ENCODE measurements at places on chromosomes 3 and 15. TPM values are rescaled to one million over a fixed set of nuclear protein-coding genes. Genes with fewer than 3 reads are reported as not detected.

ZNF860 gene
- 0.08 TPM for total RNA-seq

TGFBR2 gene
- total RNA-seq = 60.8 TPM

PDZRN3 gene
- total RNA-seq = not detected

ACKR4 gene
- not detected for total RNA-seq

SOX14 gene
- not detected for total RNA-seq

LTK gene
- 5.5 TPM for total RNA-seq

HYKK gene
- 2.4 TPM for total RNA-seq

GCNT3 gene
- total RNA-seq = not detected

CFAP91 gene
- not detected for total RNA-seq

CCK gene
- not detected for total RNA-seq

POLR2M gene
- total RNA-seq = 71.0 TPM

GOLGA8T gene
- total RNA-seq = not detected

LMAN1L gene
- 0.63 TPM for total RNA-seq

GOLGA6L7 gene
- total RNA-seq = not detected

C2CD4A gene
- 0.23 TPM for total RNA-seq

CCDC32 gene
- total RNA-seq = 33.2 TPM

TRIM42 gene
- total RNA-seq = not detected

ROPN1 gene
- not detected for total RNA-seq

GTPBP8 gene
- 28.2 TPM for total RNA-seq

CCR3 gene
- total RNA-seq = 1.2 TPM

ERICH6 gene
- 0.38 TPM for total RNA-seq

SCG5 gene
- 3.1 TPM for total RNA-seq

SERINC4 gene
- total RNA-seq = 0.15 TPM

CTXN2 gene
- total RNA-seq = not detected

C3orf80 gene
- total RNA-seq = 0.15 TPM

IQCH gene
- 0.98 TPM for total RNA-seq

NEK10 gene
- total RNA-seq = 0.86 TPM

ADAMTSL3 gene
- total RNA-seq = not detected

SH2D7 gene
- not detected for total RNA-seq

ST3GAL6 gene
- total RNA-seq = not detected

MTMR10 gene
- 23.3 TPM for total RNA-seq

SNTN gene
- total RNA-seq = not detected

TP63 gene
- 1.1 TPM for total RNA-seq

HGD gene
- 0.43 TPM for total RNA-seq

SPTBN5 gene
- total RNA-seq = 1.5 TPM

ALDH1L1 gene
- total RNA-seq = not detected

CSPG5 gene
- total RNA-seq = 0.30 TPM

SMC4 gene
- total RNA-seq = 217 TPM

CCR5 gene
- 85.3 TPM for total RNA-seq
